NCI-H226 (cell line): ENCODE measurements at places on chromosomes 16 and 17.
A peak's percentile ranks its signal among the peaks of the same experiment; 100 is the strongest.

DNA sequence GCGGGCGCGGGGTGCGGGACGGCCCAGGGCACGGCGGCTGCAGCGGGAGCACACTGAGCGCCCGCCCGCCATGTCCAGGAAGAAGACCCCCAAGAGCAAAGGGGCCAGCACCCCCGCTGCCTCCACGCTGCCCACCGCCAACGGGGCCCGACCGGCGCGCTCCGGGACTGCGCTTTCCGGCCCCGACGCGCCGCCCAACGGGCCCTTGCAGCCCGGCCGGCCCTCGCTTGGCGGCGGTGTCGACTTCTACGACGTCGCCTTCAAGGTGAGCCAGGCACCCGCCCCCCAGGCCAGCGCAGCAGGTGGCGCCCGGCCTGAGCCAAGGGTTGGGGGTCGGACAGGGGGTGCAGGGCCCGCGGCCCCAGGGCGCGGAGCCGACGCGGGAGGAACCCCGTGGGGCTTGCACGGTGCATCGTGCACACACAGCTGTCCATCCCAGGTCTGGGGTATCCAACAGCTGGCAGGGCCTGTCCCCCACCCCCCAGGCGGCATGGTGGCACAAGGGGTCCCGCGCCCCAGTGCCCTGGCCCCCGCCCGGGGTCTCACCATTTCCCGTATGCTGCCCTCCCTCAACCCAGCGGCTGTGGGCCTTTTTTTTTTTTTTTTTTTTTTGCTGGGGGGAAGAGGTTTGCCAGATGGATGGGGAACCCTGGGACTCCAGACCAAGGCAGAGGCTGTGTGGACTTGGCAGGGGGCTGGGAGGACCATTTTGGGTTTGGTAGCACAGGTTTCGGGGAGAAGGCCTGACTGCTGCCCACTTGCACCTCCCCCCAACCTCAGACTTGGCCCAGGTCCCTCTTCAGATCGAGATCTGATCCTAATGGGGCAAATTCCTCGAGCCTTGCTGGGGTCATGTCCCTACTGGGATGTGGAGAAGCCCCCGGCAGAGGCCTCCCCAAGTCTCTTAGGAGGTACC lies 547 bp downstream of the RAB26 start:
- peak; percentile 59 for DNase-seq

DNA sequence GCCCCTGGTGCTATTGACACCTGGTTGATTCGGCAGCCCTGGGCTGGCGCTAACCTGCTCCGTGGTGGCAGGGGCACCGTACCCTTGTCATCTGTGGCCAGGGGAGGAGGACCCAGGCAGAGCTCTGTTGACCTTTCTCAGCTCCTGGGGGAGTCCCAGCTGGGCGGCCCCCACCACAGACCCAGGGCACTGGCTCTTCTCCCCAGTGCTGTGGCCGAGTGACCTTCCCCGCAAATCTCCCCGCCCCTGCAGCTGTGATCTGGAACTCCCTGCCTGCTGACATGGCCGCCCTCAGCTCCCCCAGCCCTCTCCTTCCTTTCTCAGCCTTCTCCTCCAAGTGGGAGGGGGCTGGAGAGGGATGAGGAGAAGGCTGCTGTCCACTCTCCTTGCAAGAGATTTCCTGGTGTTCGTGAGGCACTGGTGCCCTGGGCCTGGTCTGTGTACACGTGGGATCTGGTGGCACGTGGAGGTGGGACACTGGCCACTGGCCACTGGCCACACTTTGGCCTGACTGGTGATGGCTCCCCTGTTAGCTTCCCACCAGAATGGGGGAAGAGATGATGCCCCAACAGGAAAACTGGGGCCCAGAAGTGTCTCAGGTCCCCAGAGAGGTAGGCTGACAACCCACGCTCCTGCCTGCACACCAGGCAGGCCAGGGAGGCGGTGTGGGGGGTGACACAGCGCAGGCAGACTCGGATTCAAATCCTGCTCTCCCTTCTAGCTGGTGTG lies 8.2 kb downstream of the FMNL1 start:
- no peak for DNase-seq

DNA sequence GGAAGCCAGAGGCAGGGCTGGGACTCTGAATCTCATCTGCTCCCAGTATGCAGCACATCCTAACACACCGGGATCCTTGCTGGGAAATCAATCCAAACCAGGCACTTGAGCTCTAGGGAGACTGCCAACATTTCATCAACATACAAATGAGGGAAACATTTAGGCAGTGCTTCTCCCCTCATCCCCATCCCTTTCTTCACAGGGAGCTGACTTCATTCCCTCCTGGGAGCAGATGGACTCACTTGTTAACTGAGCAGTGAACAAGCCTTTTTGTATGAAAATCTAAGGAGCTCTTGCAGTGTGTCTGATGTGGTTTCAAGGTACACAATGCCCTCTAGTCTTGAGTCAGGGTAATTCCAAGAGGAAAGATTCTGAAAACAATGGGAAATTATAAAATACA lies 96.3 kb downstream of the TMEM114 start:
- no peak for DNase-seq

DNA sequence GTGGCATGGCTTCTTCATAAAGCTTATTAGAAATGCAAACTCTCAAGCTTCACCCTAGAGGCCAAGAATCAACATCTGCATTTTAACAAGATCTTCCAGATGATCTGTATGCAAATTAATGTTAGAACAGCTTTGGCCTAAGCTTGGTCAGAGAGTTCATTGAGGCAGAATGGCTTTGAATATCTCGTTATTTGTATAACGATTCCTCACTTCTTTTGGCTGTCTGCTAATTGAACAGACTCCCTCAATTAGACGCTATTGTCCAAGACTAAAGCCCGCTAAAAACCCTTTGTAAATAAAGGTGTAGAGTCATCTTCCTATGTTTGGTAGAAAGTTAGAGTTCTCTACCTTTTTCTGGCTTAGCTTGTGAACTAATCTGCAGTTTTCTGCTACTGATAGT lies 1453.7 kb downstream of the CDH8 start:
- DNase-seq: no peak

DNA sequence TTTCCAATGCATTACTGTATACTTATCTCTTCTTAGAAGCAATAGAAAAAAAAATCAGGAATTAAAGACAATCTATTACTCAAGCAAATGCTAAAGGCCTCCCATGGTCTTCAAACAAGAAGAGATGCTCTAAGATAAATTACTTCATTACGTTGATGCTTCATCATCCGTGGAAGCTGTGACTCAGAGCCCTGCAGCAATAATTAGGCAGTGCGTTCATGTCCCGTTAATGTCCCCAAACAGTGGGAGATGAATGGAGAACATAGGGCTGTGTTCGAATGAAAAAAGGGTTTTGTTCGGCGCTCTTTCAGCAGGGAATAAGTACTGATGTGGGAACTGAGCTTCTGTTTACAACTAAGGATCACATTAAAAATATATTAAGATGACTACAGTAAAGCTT lies 15.9 kb upstream of the PDXDC1 start:
- no peak for DNase-seq

DNA sequence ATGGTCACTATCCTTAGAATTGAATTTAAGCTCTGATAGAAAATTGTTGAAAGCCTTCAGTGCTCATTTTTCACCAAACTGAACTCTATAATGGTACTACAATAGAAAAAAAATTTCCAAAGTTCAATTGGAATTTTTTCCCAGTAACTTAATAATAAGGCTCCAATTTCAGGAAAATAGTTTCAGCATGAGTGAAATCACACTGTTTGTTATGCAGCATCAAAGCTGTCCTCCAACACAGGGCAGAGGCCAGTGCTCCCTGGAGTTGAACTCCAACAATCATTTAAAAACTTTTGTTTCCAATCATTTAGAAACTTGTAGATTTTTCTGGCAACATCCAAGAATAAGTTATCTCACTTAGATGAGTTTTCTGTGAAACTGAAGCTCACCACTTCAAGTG lies 103.1 kb upstream of the HSBP1 start:
- DNase-seq: no peak

- DNase-seq: no peak
Observed at GRCh38 chr16:2208308-2208707, 2.4 kb downstream of the BRICD5 start.

DNA sequence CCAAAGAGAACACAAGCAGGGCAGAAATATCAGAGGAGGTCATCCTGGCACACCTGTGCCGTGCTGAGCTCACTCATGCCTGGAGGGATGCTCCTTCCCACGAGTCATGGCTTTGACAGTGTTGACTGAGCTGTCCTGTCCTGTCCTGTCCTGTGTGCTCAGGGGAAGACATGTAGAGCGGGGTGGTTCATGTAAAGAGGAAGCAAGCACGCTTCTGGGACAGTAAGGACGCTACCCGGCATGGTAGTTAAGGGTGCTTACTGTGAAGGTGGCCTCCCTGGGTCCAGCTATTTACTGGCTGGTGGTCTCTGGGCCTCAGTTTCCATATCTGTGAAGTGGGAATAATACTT lies 398 bp downstream of the LGALS9 start:
- no peak for DNase-seq

GRCh38 chr17:17698869-17699351 lies 17.7 kb downstream of the RAI1 start:
- peak; percentile 61 for DNase-seq

DNA sequence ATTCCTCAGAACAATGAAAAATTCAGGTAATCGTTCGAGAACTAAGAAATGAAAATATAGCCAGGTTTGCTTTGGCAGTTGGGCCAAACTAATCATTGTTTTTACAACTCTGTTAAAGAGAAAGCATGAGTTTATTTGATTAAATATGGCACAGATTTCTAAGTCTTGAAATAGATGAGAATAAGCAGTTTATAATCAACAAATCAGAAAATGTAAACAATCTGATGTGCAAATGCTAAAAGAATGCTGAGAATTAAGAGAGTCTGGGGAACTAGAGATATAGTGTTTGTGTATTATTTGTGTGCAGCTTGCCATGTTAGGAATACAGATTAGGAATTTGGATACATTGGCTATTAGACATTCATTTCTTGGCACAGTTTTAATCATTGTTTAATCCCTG lies 212.5 kb downstream of the TANC2 start:
- DNase-seq: no peak

DNA sequence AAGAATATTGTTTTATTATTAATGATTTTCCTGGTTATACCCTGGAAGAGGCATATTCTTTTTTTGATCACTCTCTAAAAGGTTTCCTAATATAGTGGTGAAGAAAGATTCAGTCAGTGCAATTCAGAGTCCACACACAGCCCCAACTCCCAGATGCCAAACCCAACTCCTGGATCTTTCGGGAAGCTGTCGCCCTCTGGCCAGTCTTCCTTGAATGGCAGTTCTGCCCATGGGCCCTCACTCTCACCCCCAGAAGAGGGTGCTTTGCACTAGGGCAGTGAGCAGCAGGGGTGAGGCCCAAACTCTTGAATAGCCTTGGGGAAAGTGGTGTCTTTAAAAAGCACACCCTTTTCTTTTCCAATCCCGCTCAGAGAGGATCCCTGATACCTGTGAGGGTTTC lies 11.0 kb downstream of the KRT32 start:
- DNase-seq: no peak

- no peak for DNase-seq
Observed at GRCh38 chr16:67773569-67774456, 32.5 kb downstream of the RANBP10 start.

- DNase-seq: no peak
Observed at GRCh38 chr16:12260647-12261262, 284.2 kb downstream of the SNX29 start.

DNA sequence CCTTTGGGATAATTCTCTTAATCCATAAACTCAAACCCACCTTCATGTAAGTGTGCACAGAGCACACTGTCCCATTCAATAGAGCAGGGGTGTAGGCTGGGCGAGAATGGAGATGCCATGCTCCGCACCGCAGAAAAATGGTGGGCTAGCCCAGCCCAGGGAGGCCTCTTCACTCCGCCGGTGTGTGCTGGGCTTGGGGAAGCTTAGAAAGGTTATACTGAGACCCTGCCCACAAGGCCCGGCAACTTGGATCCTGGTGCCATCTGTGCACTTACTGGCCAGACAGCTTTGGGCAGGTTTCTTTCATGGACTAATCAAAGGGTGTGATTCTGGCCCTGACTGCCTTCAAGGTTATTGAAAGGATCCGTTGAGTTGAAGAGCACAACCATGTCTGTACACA lies 3.7 kb upstream of the STAT5A start:
- no peak for DNase-seq

DNA sequence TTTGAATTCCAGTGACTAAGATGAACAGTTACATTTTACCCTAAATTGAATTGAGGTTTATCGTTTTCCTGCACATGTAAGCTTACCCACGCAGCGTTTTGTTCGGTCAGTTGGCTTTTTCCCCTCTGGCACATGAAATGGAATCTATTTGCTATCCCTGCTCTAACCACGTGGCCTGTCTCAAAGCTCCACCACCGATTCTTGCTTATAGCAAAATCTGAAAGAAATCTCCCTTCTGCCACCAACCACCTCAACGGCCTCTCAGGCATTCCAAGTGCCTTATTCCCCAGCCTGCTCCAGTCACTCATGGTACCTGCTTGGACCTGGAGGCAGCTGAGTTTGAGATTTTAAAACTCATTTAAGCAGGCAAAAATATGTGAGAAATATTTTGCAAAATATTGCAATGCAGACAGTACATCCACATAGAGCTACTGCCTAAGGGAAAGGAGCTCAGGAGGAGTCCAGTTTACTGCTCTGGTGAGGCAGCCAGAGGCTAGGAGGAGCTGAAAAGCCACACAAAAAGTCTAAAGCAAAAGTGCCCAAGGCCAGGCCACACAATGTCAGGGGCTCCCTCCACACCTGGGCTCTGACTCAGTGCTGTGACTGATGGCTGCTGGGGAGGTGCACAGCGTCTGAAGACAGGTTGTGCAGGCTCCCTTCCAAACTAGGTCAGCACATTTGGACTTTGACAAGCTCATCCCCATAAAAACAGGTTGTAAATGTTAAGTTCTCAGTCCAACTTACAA lies 26.4 kb downstream of the ARHGAP17 start:
- peak; percentile 61 for DNase-seq

- DNase-seq: no peak
Observed at GRCh38 chr16:14309001-14309886, 238.1 kb downstream of the MRTFB start.

DNA sequence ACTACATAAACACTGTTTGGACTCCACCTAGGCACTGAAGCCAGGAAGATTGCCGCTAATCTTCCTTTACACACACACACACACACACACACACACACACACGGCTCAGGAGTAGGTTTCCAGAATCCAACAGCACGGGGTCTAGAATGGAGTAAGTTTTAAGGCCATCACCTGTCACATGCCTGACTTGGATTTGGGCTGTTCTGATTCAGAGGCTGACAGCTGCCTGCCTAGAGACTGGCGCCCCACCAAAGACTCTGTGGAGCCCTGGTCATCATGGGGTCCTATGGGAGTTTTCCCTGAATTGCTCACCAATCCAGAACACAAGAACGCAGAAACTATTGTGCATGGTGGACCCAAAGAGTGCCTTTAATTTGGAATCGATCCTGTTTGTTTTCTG lies 10.9 kb downstream of the CDRT4 start:
- no peak for DNase-seq

DNA sequence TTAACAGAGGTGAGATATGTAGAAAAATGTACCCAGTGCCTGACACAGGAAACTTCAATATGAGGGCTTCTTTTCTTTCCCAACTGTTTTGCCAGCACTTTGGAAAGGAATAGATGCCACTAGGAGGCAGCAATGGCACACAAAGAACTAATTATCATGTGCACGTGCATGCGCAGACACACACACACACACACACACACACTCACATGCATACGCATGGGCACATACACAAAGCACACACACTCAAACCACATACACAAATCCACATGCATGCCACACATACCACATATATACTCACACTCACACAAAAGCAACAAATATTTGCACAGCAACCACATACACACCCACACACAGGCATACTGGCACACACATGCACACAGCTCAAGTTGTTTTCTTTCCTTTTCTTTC lies 8.8 kb upstream of the CEP112 start:
- DNase-seq: peak; percentile 49

GRCh38 chr16:85554889-85555718 lies 58.0 kb upstream of the GSE1 start:
- DNase-seq: peak; percentile 64

- DNase-seq: no peak
Observed at GRCh38 chr17:20302246-20302917, 165.0 kb downstream of the LGALS9B start.
